Caco-2 (cell line): ENCODE measurements at places on chromosomes 6 and 20. TPM values are rescaled to one million over a fixed set of nuclear protein-coding genes. Genes with fewer than 3 reads are reported as not detected.

GRCh38 chr6:160039441-160039840 is 70.6 kb downstream of the IGF2R start:
- peaks cover 3% of the 10 kb centered on the region; the same call in 1 of the 2 replicates for H3K36me3 ChIP-seq
- no peak overlapping the region for H3K4me3 ChIP-seq
- no peak overlapping the region for H3K27ac ChIP-seq
- no peak for DNase-seq
- H3K27me3 ChIP-seq: no peaks in the 10 kb centered on the region
- H3K4me1 ChIP-seq: peaks cover 4% of the 10 kb centered on the region; the same call in 1 of the 2 replicates

Gene UBR2
- total RNA-seq: 21.7 TPM in 2 replicates

GRCh38 chr20:44336086-44336485 is 757 bp upstream of the R3HDML start:
- H3K36me3 ChIP-seq: no peaks in the 10 kb centered on the region
- peak; percentile 70 for DNase-seq
- no peak overlapping the region for H3K4me3 ChIP-seq
- no peaks in the 10 kb centered on the region for H3K4me1 ChIP-seq
- H3K27ac ChIP-seq: no peak overlapping the region

GRCh38 chr6:157137501-157137900 is 185.8 kb downstream of the TMEM242 start:
- H3K27me3 ChIP-seq: no peaks in the 10 kb centered on the region
- no peaks in the 10 kb centered on the region; the same call in 1 of the 2 replicates for H3K36me3 ChIP-seq
- no peak overlapping the region for H3K4me3 ChIP-seq

DNA sequence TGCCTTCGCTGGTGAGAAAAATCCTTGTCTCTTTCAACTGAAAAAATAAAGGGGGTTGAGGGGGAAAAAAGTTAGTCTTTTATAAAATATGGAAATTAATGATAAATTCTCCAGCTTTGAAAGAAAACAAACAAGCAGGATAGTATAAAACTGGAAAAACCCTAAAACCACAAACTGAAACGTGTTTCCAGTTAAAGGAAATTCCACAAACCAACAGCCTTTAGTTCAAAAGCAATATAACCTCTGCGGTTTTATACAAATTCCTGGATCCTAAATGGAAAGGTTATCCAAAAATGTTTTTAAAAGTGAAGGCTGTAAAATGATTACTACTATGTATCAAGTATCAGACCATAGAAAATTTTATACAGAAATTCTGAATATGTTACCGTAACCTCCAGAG is 55.6 kb downstream of the BMP5 start:
- H3K4me3 ChIP-seq: no peak overlapping the region
- no peaks in the 10 kb centered on the region for H3K27me3 ChIP-seq
- H3K36me3 ChIP-seq: no peaks in the 10 kb centered on the region
- peaks cover 8% of the 10 kb centered on the region for H3K4me1 ChIP-seq
- no peak overlapping the region for H3K27ac ChIP-seq
- DNase-seq: no peak

DNA sequence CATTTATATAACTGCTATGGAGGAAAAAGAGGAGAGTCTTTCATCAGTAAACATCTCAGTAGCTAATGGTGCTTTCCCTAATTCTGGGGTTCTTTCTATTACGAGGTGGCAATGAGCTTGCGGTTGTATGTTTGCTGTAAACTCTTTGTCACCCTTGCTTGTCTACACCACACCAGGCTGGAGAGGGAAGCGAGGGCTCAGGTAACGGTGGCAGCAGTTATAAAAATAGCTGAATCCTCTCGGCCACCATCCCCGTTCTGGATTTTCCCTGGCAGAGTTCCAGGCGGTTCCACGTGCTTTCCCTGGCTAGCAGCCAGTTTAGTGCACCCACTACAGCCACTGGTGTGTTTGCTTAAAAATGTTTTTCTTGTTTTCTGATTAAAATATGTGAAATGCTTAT is 39.0 kb downstream of the MAS1 start:
- no peaks in the 10 kb centered on the region for H3K36me3 ChIP-seq
- no peak overlapping the region for H3K27ac ChIP-seq
- H3K27me3 ChIP-seq: peaks cover 2% of the 10 kb centered on the region; the same call in 1 of the 2 replicates

Gene GPLD1
- total RNA-seq: 9.0 and 10.1 TPM in 2 replicates

Gene GINM1
- 29.6 and 34.9 TPM in 2 replicates for total RNA-seq

DNA sequence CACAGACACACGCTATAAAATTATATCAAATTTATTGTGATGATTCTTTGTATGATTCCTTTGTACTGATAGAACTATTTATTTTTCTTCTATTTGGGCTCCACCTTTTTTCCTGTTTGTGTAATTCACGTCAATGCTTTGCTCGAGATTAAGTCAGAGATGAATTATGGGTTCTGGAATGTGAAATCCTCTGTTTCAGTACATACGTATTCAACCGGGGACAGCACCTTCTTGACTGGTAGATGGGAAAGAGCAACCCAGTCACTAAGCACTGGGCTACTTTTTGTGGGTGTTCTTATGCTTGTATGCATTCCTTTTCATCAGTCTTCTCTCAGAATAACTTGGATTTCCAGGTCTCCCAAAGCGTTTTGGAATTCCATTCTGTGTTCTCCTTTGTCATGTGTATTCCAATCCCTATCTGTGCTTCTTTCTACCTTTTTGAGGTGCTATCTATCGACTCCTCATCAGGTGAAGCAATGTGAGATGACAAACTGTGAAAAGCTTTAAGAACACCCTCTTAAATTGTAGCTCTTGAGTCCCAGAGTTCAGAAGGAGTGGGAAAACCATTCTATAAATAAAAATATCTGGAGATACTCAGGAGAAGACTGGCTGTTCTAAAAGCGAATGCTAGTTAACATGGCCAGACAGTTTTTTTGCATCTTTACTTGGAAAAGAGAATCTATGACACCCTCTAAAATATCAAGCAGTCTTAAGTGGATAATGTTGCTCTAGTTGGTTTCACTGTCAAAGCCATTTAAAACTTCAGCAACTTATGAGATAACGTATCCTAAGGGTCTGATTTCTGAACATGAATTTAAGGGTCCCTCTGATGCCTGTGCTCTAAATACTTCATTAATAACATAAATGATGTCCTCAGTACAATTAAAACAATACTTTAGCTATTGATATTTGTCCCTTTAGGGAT is 197.7 kb upstream of the PREP start:
- no peak overlapping the region for H3K27ac ChIP-seq
- DNase-seq: no peak
- no peaks in the 10 kb centered on the region for H3K27me3 ChIP-seq
- 0 out of 2 replicates have a peak, but pooled peaks cover 7% of the 10 kb centered on the region for H3K4me1 ChIP-seq
- no peak overlapping the region for H3K4me3 ChIP-seq
